ENCODE measurements at places on chromosomes 6 and 20.

GRCh38 chr6:40510442-40510841, 76.7 kb downstream of the LRFN2 start:
- no peak for DNase-seq

DNA sequence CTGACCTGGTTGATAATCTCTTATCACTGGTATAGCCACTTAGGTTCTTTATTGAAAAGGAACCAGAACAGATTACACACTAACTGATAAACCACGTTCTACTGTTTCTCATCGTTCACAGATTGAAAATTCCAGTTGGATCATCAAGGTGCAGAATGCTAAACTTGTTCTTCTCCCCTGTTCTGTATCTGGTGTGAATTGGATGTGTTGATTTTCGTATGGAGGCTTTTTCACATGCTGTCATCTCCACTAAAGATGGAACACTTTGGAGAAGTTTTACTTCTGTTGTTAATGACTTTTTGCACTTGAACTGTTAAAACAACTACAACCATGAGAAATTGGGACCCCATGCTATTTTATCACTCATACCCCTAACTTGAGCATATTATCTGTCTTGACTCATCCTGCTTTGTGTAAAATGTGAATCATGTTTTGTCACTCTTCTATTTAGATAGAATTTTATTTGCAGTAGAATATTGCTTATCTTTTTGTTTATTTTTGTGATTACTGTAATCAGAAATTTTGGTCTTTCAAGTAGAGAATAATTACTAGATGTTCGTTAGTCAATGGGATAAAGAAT, 17.5 kb downstream of the VAPB start:
- no peak for DNase-seq

- no peak for DNase-seq
Measured at GRCh38 chr20:63534427-63534830, 2.7 kb downstream of the PTK6 start.

- no peak for DNase-seq
Measured at GRCh38 chr6:3779574-3779849, 28.0 kb upstream of the PXDC1 start.

- no peak for DNase-seq
Measured at GRCh38 chr20:50601511-50602431, 89.6 kb downstream of the RIPOR3 start.

GRCh38 chr20:58514321-58515232, 622 bp downstream of the APCDD1L start:
- DNase-seq, result no peak

GRCh38 chr20:24042646-24043045, 54.1 kb upstream of the GGTLC1 start:
- no peak for DNase-seq

DNA sequence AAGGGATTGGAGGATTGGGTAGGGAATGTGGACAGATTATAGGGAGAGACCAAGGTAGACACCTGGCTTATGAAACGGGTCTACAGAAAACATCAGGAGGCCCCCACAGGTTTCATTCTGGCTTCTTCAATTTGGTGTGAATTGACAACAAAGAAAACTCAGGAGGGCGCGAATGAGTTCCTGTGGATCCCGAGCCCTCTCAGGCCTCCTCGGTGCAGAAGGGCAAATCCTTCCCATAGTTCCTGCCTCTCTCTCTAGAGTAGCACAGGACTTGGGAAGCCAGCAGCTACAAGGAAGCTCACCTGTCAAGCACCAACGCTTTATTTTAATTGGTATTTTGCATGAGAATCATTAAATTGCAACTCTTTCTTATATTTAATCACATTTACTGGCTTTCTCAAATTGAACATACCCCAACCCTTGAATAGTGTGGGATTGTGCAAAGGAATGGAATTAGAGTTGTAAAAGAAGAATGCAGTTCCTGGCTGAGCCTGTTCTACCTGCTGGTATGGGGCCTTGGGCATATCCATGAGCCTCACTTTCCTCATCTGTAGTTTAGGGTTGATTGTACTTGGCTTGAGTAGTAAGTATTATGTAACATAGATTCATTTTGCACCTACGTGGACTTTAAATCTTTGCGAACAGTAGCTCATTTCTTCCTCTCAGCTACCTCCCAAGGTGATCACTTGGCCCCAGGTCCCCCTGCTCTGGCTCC, 56.4 kb upstream of the PHACTR2 start:
- DNase-seq, result no peak

- no peak for DNase-seq
Measured at GRCh38 chr6:145034664-145035063, 700.7 kb downstream of the EPM2A start.

DNA sequence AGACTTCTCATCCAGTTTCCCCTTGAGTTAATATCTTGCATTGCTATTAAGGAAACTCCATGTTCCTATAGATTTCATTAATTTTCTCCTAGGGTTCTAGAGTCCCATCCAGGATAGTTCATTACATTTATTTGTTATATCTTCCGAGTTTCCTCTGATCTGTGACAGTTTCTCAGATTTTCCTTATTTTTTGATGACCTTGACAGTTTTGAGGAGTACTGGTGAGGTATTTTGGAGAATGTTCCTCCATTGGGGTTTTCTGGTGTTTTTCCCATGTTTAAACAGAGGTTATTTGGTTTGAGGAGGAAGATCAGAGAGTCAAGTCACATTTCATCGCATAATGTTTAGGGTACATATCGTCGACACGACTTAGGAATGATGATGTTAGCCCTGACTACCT, 67.7 kb downstream of the LAMP5 start:
- no peak for DNase-seq

- DNase-seq, result no peak
Measured at GRCh38 chr6:70412252-70413113, 825 bp upstream of the FAM135A start.

- peak; percentile 27 for DNase-seq
Measured at GRCh38 chr6:133553652-133554051, 312.5 kb downstream of the EYA4 start.

DNA sequence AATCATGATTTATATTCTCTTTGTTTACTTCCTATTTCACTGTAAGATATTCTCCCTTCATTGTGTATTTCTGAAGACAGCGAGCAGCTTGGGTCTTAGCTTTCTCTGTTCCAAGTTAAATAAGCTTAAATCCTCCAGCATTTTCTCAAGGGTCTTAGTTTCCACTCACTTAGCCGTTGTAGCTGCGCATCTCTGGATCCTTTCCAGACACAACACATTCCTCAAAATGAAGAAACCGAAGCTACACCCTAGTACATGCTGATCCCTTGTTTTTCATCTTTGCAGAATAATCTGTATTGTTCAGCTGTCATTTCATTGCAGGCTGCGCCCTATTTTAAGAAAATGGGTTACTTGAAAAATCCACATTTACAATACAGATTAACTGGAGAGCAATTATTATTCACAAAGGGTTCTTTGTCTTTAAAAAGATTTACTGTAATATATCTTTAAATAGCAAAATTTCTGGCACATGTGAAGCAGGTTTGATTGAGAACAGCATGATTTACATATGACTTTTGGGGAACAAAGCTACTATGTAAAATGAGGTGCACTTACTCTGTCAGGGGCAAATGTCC, 375.8 kb downstream of the QKI start:
- DNase-seq, result no peak

DNA sequence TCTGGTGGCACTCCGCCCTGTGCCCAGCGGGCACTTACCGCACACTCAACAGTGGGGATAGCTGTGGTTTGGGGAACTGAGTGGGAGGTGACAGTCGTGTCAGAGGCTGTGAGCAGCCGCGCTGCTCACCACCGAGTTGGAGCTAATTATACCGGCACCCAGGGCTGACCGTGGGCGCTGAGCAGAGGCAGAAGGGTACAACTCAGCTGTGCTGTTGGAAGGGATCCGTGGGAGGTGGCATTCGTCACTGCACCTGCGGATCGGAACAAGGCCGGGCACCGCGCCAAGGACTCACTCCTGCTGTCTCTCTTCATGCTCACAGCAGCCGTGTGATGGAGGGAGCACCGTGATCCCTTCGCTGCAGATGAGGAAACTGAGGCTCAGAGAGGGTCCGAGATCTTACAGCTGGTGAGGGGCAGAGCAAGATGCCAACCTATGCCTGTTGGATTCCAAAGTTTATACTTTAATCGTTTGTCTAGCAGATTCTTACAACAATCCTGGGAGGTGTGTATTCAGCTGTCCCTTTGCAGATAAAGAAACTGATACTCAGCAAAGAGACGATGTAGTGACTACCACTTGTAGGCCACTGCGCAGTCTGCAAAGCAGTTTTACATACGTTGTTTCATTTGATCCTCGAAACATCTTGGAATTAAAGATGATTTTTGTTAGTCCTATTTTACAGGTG, 713 bp upstream of the ELMO2 start:
- DNase-seq, result no peak

DNA sequence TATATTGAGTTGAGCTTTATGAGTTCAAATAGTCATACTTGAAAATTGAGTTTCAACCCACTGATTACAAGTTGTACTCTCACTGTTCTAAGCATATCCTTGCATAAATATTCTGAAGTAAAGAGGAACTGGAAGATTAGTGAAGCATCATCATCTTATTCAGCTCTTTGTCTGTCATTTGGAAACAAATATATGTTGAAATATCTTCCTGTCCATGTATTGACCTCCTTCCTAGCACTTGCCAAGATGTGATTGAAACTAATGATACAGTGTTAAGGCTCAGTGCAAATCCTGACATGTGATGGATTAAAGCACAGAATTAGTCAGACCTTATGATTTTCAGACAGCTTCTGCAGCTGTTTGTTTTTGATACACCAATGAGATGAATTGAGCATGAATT, 434.3 kb downstream of the TBC1D32 start:
- no peak for DNase-seq

DNA sequence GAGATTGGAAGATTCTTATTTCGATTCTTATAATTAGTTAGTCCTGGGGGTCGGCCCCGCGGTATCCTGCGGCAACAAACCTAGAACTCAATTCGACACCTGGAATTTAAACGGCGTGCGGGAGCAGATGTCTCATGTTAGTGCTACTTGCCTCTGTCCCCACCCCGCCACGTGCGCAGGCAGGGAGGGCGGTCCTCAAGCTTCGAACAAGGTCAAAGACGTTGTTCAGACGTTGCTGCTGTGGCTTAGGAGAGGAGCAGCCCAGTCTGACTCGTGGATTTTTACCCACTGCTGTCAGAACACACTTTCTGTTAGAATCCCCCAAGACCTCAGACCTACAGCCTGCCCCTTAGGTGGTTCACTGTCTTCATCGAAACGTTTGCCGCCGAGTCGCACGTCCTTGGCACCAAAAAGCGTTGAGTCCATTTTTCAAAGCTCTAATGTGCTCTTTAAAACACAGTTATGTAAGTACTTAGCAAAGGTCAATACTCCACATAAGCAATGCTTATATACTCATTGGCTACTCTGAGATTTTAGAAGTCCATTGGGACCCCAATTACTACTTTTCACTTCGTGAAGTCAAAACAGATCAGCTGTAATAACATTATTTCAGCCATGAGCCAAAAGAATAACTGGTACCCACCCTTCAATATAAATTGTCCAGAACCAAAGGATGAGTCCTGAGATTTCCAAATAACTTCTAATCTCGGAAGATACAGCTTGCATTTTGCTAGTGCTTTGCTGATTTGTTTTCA, 2.7 kb upstream of the C6orf62 start:
- DNase-seq, result no peak

DNA sequence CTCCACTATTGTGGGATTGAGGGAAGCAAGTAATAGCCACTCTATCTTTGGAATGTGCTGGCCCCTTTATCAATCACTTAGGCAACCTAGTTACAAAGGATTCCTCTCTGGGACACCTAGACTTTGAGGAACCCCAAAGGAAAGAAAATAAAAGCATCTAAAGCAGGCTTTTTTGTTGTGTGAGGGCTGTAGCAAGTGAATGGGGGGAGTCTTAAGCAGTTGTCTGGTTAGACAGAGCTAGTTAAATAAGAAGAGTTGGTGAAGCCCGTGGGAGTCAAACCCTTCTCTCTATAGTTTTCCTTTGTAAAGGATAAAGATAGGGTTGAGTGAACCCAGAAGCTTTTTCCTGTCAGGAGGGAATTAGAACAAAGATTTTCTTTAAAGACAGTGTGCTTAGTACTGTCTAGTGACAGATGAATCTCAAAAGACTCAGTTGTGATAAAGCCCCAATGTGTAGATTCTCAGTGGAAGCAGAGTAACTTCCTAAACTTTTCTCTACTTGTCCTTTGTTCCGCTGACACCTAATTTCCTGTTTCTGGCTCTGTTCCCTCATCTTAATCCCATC, 63.3 kb downstream of the HDGFL1 start:
- DNase-seq, result no peak

- no peak for DNase-seq
Measured at GRCh38 chr6:79742030-79742429, 110.9 kb downstream of the SH3BGRL2 start.

- DNase-seq, result no peak
Measured at GRCh38 chr6:100296810-100297544, 167.7 kb downstream of the SIM1 start.

All from left renal pelvis (tissue), 4 donors.